CD14-positive monocyte (primary cell): ENCODE measurements at places on chromosomes 1 and 21.

DNA sequence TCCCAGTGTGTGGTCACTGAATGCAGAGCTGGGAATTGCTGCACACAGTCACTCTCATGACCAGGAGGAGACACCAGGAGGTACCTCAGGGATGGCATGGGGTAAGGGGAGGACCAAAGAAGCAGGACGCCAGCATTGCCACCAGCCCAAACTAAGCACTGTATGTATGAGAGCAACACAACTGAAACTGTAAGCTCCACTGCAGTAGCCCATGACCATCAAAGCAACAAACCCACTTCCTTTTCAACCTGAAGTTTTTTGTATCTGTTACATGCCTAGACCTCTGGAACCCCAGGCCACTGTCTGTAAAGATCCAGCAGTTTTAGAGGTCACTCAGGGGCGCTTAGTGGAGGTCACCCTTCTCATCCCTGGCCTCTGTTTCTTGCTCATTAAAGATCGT, 164.3 kb downstream of the SETD4 start:
- no peak for DNase-seq

- DNase-seq = no peak
Measured at GRCh38 chr1:202811296-202812175, 782 bp downstream of the PCAT6 start.

- no peak for DNase-seq
Measured at GRCh38 chr1:194318790-194319280, 1132.4 kb upstream of the B3GALT2 start.

DNA sequence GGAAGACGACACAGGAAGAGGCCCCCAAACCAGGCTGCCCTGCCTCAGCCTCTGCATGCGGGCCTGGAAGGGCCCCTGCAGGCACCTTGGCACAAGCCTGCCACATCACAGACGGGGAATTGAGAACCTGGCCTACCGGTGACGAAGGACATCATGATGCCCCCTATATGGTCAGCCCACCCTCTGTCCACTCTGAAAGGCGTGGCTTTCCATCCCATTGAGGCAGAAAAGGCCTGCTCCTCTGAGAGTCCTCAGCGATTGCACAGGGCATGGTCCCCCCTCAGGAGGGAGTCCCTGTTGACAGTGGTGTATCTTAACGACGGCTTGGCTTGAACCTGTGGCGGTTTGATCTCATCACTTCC, 11.4 kb downstream of the KRTAP10-1 start:
- no peak for DNase-seq

- DNase-seq = no peak
Measured at GRCh38 chr1:226960256-226960655, 20.2 kb downstream of the COQ8A start.

- no peak for DNase-seq
Measured at GRCh38 chr1:192903142-192903541, 94.3 kb downstream of the RGS2 start.

- DNase-seq = no peak
Measured at GRCh38 chr1:226404904-226405222, 3.0 kb downstream of the PARP1 start.

DNA sequence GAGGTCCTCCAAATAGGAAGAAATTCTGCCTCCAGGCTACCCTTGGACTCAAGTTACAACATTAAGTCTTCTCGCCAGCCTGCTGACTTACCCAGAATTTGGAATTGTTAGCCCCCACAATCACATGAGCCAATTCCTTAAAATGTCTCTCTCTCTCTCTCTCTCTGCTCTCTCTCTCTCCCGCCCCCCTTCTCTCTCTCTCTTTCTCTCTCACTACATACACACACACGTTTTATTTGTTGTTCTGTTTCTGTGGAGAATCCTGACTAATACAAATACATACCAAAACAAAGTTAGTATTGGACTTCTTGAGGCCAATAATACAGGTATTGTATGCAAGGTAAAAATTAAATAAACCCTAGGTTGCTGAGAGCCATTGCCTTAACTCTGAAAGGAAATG, 72.1 kb downstream of the TNFSF18 start:
- no peak for DNase-seq

GRCh38 chr1:234538062-234538731, 59.2 kb upstream of the TARBP1 start:
- no peak for DNase-seq

DNA sequence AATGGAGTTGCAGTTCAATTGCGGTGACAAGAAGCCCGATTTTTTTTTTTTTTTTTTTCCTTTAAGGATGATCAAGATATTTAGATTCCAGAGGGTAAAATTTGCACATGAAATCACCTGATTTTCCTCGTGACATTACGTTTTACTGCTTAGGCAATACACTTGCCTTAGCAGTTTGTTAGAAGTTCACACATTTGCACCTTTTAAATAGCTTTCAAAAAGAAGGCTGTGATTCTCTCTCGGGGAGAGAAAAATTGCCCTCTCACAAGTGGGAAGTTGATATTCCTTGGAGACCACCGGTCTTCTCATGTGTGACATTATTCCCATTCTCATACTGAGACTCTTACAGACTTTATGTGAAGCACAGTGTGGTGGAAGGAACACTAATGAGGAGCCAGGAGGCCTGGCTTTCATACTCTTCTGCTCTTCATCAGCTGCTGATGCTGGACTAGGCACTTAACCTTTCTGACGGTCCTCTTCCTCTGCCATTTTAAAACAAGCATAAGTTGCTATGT, 69.8 kb upstream of the HSPA13 start:
- no peak for DNase-seq

- no peak for DNase-seq
Measured at GRCh38 chr1:227921461-227922185, 26.1 kb downstream of the WNT9A start.

DNA sequence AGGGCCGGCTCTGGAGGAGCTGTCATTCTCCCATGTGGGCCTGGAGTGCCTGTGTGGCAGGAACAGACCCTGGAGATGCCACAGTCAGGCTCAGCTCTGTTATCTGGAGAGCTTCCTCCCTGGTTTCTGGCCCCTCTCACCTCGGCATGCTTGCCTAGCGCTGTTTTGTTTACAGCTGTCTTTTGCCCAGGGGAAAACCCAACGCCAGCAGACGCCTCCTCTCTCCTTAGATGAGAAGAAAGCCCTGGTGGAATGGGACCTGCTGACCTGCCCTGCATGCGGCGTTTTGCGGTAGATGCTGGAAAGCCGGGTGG, 104.9 kb downstream of the CRYAA start:
- DNase-seq = no peak

DNA sequence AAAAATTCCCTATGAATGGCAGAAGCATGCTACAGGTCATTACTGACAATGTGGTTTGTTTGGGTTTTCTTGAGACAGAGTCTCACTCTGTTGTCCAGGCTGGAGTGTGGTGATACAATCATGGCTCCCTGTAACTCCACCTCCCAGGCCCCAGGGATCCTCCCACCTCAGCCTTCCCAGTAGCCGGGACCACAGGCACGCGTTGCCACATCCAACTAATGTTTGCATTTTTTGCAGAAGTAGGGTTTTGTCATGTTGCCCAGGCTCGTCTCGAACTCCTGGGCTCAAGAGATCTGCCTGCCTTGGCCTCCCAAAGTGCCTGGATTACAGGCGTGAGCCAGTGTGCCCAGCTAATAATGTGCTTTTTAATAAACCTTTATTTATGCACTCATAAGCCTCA, 259.1 kb downstream of the NFIA start:
- DNase-seq = no peak

- no peak for DNase-seq
Measured at GRCh38 chr1:76048219-76048618, 26.3 kb upstream of the ST6GALNAC3 start.

- peak; percentile 27 for DNase-seq
Measured at GRCh38 chr1:9009438-9010370, 16.5 kb downstream of the SLC2A7 start.

DNA sequence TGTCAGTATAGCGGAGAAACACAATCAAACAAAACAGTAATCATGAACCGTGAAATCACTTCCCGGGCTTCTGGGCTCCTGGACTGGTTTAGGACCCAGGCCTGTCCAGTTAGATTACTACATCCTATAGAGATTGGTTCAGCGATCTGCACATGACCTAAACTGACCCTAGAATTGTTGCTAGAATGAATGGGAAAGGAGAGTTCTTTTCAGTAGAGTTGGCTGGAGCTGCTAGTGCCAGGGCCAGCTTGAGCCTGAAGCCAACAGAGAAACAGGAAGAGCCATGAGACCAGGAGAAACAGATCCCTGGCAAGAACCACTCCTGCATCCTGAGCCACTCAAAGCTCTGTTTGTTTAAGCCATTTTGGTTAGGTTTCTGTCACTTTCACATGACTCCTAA, 474.3 kb upstream of the C1orf87 start:
- no peak for DNase-seq

DNA sequence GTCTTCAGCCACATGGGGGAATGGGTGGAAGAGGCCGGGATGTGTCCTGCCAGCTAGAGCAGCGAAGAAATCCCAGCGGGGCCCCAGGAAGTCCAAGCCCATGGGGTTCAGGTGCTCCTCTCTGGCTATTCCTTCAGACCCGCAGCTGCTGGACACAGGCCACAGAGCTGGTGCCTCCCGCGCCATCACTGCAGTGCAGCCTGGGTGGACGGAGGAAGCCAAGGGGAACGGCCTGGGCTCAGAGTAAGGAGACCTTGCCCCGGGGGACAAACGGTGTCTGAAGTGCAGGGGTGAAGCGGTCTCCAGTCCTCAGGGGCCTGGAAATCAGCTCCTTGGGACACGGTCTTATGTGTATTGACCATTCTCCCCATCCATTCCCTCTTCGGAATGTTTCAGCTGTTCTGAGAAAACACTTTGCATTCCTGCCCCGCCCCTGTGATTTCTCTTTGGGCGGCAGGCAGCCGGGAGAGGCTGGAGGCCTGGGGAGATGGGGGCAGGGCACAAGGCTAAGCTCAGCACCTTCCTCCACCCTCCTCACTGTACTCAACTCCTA, 18.4 kb downstream of the MTHFR start:
- no peak for DNase-seq

GRCh38 chr1:966135-966703, at the start of gene PLEKHN1:
TSS of gene PLEKHN1 (plus strand) at chr1:966482. CDS start at chr1:966532, 50 bp downstream.
- DNase-seq = peak; percentile 34

DNA sequence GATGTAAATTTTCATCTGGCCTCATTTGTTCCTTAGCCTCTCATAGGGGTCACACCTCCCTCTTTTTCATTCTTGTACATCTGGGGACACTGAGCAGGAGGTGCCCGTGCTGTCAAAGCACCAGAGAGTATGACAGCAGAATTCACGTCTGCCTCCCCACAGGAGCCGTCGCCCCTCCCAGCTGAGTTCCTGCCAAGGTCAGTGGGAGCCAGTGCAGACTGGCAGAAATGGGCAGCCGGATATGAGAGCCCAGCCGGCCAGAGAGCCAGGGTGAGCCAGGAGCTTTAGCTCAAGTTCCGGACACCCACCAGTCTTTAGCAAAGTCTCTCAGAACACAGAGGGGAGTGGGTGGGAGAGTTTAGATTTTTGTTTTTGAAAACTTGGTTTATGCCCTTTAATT, 21.9 kb downstream of the GPR137B start:
- DNase-seq = no peak

GRCh38 chr1:46532498-46533178, 18.8 kb downstream of the KNCN start:
- DNase-seq = peak; percentile 45

DNA sequence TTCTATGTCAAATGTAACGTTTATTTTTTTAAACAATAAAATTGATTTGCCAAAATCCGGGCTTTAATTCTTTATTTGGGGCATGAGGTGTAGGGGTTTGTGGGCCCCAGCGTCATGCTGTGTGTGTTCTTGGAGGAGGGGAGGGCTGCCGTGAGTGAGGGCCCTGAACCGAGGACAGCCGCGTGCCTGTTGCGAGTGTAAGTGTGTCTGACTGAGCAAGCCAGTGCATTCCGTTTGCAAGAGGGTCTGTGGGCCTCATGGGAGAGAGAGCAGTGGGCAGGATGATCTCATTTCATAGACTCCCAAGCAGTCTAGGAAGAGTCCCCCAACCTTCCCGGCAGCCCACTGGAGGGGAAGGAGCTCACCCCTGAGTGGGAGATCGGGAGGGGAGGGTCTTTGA, 21.4 kb upstream of the SPSB1 start:
- no peak for DNase-seq

GRCh38 chr1:54180701-54181360, 19.0 kb downstream of the CYB5RL start:
- DNase-seq = no peak

DNA sequence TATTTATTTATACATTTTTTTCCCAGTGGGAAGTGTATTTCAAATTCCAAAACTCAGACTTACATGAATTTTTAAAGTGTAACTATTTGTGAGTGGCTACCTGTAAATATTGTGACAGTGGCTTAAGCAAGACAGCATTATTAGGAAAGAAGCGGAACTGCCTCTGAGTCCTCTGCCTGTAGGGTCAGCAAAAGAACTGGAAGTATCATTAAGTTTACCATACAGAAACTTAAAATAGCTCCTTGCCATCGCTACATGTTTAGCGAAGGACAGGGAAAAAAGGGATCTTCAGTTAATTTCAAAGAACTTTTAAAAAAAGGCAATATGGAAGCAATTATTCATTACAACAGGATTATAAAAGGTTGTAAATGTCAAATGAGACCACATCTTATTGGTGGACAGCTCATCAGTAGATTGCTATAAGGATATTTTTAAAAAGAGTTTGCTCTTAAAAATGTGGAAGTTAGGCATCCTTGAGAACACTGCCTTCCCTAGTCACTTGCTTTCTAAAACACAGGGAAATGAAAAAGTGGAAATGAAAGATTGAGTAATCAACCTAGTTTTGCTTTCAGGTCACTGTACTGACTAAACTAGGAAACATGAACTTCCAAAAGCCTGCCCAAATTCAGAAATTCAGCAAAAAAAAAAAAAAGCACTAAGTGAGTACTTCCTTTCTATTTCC, 39.2 kb downstream of the NSL1 start:
- peak; percentile 93 for DNase-seq

DNA sequence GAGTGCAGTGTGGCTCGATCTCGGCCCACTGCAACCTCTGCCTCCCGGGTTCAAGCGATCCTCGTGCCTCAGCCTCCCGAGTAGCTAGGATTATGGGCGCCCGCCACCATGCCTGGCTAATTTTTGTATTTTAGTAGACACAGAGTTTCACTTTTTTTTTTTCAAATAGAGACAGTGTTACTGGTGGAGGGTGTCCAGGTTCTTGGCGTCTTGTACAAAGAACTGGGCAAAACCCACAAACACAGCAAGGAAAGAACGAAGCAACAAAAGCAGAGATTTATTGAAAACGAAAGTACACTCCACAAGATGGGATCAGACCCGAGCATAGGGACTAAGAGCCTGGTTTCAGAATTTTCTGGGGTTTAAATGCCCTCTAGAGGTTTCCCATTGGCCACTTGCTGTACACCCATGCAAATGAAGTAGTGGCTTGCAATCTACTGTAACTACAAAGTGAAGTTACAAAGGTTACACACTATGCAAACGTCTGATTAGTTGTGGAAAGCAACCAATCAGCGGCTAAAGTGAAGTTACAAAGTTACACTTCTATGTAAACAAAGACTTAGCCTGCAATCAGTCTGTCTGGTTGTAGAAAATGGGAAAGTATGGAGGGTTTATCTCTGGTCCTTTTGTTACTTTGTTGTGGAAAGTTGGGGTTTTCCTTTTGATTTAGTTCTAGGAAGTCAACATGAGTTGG, 199.1 kb downstream of the DYRK1A start:
- no peak for DNase-seq

GRCh38 chr21:41736423-41736822, 30.4 kb downstream of the RIPK4 start:
- no peak for DNase-seq
